ENCODE measurements at places on chromosomes 3 and 15. TPM values are rescaled to one million over a fixed set of nuclear protein-coding genes. Genes with fewer than 3 reads are reported as not detected.

Gene NPAP1
- total RNA-seq = not detected

Gene GMNC
- not detected for total RNA-seq

Gene MEIS2
- 36.1 TPM for total RNA-seq

Gene ISG20
- 0.65 TPM for total RNA-seq

Gene KIF15
- 4.3 TPM for total RNA-seq

Gene SERPINI2
- total RNA-seq = not detected

Gene VPS33B
- 10.2 TPM for total RNA-seq

Gene MYH15
- total RNA-seq = 4.1 TPM

Gene OSBPL10
- total RNA-seq = 138 TPM

Gene GOLGA6L2
- not detected for total RNA-seq

Gene ETV5
- total RNA-seq = 6.6 TPM

Gene CISH
- 1.5 TPM for total RNA-seq

Gene FGD5
- not detected for total RNA-seq

Gene SI
- total RNA-seq = not detected

Gene C3orf20
- total RNA-seq = 0.11 TPM

Gene KLHL24
- total RNA-seq = 40.3 TPM

Gene SNTN
- not detected for total RNA-seq

Gene TEX9
- total RNA-seq = 2.6 TPM

Gene TPRG1
- 2.0 TPM for total RNA-seq

Gene TF
- total RNA-seq = not detected

Gene OCA2
- total RNA-seq = under 0.01 TPM

Gene UQCRC1
- total RNA-seq = 380 TPM

Gene C3orf49
- total RNA-seq = not detected

Gene ADPRH
- 25.3 TPM for total RNA-seq

Gene NTRK3
- under 0.01 TPM for total RNA-seq

Gene IQCF5
- total RNA-seq = not detected

Gene NOX5
- total RNA-seq = 0.22 TPM

Gene FOXB1
- 0.39 TPM for total RNA-seq

Gene EIF3J
- 28.3 TPM for total RNA-seq

Gene SPATA12
- not detected for total RNA-seq

Gene PAK6
- 0.54 TPM for total RNA-seq

Gene VIPR1
- total RNA-seq = 0.33 TPM

Gene SLC12A1
- total RNA-seq = not detected

Gene ZNF710
- 22.8 TPM for total RNA-seq

Gene PLAAT1
- total RNA-seq = not detected

Gene RFTN1
- 23.9 TPM for total RNA-seq

Gene GOLGA8R
- total RNA-seq = 6.7 TPM

Gene GHSR
- total RNA-seq = not detected

Gene SATB1
- total RNA-seq = 0.98 TPM

Gene FETUB
- total RNA-seq = not detected

Gene SLC51A
- total RNA-seq = not detected

Gene IL20RB
- 1.6 TPM for total RNA-seq

Gene OXTR
- total RNA-seq = 81.4 TPM

Gene CIB2
- 23.6 TPM for total RNA-seq

Gene ACOX2
- total RNA-seq = 3.9 TPM

Gene KCNMB2
- not detected for total RNA-seq

Gene CCR8
- not detected for total RNA-seq

Gene MUC13
- total RNA-seq = not detected

Gene SPTSSB
- total RNA-seq = not detected

Gene MOBP
- total RNA-seq = not detected

Gene CHRNA3
- total RNA-seq = not detected

Gene AMIGO3
- total RNA-seq = 3.3 TPM

Gene LDHAL6B
- not detected for total RNA-seq

Measured in placental epithelial cell (primary cell).